ENCODE measurements at places on chromosomes 12 and 14.

- no peak for DNase-seq
Measured at GRCh38 chr14:79602045-79602444, 609.3 kb downstream of the DIO2 start.

DNA sequence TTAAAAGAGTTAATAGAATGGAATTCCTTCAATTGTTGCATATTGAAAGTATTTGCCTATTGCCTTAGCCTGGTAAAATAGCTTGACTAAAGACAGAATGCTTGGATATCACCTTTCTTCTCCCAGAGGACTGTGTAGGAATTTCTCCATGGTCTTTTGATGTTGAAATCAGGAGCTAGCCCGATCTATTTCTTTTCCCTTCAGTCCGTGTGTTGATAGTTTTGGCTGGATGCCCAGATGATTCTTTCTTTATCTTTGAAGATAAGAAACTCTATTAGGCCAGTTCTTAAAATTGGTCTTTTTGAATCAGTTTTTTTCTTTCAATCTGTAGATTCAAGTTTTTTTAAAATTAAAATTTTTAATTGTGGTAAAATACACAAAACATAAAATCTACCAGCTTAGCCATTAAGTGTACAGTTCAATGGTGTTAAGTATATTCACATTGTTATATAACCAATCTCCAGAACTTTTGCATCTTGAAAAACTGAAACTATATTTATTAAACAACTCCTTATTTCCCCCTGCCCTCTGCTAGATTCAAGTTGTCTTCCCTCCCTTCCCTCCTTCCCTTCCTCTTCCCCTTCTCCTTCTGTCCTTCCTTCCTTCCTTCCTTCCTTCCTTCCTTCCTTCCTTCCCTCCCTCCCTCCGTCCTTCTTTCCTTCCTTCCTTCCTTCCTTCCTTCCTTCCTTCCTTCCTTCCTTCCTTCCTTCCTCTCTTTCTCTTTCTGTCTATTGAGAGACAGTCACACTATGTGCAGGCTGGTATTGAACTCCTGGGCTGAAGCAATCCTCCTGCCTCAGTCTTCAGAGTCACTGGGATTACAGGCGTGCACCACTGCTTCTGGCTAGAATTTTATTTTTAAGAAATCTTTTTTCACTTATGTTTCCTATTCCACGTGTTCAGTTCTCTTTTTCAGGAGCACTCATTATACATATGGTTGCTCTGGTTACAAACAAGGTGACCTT, 10.1 kb downstream of the LACRT start:
- DNase-seq, result no peak

DNA sequence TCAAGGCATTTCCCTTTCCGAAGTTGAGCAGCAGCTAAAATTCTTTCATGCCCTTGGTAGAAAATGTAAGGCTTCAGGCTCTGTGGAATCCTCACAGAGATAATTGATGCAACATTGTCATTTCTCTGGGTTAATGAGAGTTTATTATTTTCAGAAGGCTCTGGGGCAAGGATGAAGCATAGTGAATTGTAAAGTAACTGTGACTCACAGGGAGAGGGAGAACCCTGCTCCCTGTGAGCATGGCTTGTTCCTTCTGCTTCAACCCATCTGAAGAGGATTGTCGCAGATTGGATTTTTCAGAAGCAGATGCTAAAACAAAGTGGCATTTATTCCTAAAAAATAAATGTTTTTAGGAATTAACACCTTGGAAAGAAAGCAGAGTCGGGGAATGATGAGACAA, 41.2 kb downstream of the APOBEC1 start:
- DNase-seq, result no peak

DNA sequence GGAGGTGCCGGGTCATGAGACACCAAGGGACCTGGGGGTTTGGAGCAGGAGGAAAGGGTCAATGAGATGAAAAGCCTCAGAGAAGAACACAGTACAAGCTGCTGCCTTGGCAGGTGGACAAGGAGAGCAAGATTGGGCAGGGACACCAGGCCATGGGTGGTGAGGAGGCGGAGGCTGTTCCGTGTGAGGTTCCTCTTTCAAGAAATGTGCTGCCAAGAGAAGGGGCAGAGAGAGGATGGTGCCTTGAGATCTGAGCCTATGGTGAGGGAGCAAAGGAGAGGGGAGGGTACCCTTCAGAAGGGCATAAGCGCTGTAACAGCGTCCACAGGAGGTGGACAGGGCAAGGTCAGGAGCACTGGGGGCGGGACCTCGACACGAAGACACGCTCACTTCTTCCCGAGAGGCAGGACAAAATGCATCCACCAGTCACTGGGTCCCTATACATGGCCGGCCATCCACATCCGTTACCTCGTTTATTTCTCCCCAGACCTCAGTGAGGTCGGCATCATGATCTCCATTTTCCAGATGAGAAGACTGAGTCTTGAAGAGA, 100.2 kb downstream of the B4GALNT3 start:
- DNase-seq, result no peak

- DNase-seq, result peak; percentile 84
Measured at GRCh38 chr12:88299567-88300101, 157.5 kb downstream of the TMTC3 start.

- DNase-seq, result no peak
Measured at GRCh38 chr12:65123435-65124063, 2.4 kb upstream of the WIF1 start.

DNA sequence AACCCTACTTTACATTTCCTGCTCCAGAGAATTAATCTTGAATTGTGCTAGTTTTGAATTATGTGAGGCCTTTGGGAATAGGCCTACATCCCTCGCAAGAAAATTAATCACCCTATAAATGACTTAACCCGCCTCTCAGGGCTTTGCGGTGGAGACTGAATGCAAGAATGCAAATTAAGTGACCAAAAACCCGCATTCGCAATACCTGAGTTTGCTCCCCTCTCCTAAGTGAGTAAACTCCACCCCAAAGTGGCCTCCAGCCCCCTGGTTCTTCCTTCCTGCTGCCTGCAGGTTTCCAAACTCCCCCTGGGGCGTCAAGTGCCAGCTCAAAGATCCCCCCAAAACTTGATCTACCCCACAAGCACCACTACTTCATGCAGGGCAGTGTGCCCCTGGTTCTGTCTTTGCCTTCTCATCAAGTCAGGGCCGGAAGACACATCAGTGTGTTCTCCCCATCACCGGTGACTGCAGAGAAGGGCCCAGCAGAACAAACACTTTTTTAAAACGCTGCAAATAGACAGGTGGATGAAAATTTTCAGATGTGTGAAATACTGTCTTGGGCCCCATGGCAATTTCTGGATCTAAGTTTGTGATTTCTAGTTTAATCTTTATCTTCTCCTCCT, 644.7 kb downstream of the VRK1 start:
- no peak for DNase-seq

DNA sequence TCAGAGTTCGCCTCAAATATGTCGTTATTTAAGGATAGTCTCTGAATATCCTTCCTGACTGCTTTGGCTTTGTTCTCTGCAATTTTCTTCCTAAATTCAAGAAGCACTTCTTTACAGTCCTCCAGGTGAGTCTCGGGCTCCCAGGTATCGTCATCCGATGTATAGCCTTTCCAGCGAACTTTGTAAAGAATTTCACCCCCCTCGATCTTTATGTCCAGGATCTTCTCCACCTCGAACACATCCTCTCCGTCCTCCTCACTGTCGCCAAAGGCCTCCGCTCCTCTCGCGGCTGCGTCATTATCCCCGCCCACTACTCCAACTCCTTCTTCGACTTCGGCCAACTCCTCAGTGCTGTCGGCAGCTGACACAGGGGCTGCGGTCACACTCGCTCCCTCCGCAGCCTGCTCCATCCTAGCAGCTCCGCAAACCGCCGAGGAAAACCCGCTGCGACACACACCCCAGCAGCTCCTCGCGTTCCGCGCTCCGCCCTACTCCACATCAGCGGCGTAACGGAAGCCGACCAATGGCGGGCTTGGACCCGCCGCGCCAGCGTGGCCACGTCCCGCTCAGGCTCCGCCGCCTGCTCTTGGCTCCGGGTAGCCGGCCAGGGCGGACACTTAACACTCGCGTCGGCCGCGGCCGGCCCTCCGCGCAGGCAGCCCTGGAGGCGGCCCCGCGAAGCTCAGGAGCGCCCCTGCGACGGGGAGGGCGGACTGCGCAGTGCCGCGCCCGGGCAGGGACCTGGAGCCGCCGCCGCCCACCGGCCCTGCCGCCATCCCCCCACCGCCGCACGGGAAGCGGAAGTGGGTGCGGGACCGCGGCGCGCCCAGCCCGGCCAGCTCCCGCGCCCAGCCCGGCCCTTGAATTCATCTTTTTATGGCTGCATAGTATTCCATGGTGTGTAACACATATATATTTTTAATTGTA, 4.1 kb downstream of the CD163L1 start:
- peak; percentile 17 for DNase-seq

DNA sequence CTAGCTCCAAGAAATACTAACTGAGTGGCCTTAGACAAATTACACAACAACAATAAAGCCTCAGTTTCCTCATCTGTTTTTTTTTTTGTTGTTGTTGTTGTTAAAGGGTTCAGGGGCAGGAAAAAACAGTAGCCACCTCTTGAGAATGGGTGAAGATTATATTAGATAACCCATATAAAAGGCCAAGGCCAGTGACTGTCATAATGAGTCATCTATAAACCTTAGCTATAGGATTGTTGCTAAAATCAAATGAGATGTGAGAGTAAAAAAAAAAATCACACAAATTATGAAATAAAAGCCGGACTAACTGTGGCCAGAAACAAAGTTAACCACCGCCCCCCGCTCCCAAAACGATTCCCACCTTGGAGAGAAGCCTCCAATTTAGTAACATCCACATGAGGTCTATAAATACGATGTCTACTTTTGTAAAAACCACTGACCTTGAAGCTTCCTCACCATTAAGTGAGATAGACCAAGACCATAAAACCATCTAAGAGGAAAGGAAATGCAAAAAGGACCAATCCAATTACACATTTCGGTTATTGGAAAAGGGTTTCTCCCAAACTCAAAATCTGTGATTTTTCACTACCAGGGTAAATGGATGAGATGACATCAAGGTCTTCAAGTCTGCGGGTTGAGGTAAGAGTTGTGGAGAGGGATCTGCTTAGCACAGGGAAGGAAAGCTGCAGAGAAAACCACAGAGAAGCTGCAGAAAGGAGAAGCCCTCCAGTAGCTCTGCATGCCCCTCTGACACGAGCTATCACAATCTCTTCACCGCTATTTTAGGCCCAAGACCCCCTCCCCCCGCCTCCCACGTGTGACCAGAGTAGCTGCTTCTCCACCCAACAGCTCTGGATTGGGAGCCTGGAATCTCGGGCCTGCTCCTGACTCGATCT, 1.0 kb downstream of the NAA25 start:
- no peak for DNase-seq

DNA sequence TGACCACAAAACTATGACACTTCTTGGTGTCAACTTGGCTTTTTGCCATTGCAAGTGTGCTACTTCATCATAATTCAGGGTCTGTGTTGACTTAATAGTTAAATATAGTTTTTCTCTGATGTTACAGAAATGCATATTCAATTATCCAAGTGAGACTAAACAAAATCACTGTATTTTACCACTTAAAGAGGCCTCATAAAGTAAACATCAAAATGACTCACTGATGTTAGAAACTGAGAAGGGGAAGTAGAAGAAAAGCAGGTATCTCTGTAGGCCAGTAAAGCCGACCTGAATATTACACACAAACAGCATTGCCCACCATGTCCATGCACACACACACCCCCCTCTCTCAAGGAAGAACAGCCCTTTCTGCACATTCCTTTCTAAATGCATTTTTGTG, 55.4 kb downstream of the RPAP3 start:
- DNase-seq, result no peak

- DNase-seq, result no peak
Measured at GRCh38 chr12:81639196-81639595, 120.0 kb downstream of the PPFIA2 start.

- DNase-seq, result no peak
Measured at GRCh38 chr14:38257507-38257906, 1.6 kb upstream of the CLEC14A start.

- no peak for DNase-seq
Measured at GRCh38 chr12:12735301-12735700, 18.1 kb downstream of the CDKN1B start.

DNA sequence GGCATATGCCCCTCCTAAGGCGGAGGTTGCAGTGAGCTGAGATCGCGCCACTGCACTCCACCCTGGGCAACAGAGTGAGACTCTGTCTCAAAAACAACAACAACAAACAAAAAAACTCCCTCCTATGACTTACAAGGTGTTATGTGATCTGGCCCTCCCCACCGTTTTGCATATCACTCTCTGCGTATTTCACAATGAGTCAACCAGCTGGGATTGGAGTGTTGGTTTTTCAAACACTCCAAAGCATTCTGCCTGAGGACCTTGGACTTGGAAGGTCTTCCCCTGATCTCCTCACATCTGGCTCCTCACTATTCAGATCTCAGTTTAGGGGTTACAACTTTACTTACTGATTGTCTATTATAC, 14.0 kb downstream of the MANSC1 start:
- no peak for DNase-seq

DNA sequence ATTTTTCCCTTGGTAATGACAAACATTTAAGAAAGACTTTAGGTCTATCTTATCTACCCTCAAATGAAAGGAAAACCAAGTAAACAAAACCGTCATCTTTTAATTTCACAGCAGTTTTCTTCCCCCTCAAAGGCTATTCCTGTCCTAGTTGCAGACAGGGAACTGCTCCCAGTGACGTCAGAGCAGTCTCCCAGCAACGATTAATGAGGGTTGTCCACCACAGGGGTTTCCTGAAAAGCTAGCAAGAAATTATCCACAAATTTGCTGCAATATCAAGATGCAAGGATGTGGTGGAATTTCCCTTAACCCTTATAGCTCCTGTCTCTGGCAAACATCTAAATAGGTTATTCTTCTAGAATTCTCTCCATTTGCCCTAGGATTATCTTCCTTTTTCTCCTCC, 89.1 kb upstream of the STAC3 start:
- DNase-seq, result no peak

DNA sequence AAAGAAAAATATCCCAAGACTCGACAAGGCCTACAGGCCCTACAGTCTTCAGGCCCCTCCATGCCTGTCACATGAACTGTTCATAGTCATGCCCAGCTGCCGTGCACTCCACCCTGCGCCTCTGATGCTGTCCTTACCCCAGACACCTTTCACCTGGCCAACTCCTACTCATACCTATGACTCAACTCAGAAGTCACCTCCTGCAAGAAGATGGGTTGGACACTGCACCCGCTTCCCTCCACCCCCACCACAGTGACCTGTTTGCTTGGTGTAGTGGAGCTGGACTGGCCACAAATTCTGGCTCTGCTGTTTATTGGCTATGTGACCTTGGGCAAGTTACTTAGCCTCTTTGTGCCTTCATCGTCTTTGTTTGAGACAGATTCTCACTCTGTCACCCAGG, 56.2 kb downstream of the PHETA1 start:
- DNase-seq, result no peak

- DNase-seq, result no peak
Measured at GRCh38 chr14:71444030-71444822, 488.0 kb upstream of the RGS6 start.

DNA sequence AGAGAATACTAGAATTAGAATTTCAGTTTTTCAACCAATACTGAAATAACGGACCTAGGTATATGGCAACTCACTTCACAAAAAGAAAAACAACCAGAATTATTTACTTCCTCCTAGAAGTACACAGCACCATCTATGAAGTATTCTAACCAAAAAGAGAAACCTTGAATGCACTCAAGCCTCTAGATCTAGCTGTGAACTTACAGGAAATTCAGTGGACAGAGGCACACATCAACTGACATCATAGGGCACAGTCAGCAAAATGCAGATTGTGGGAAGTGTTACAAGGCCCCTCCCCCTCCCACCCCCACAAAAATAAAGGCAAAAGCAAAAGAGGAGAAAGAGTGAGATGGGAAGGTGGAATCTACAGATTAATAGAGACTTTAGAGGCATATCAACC, 102.4 kb downstream of the TMTC1 start:
- DNase-seq, result no peak
